ENCODE measurements at places on chromosomes 3 and 15.

- DNase-seq = no peak
Observed at GRCh38 chr3:21979706-21980105, 228.7 kb upstream of the ZNF385D start.

GRCh38 chr15:97654481-97655076 lies 305.9 kb upstream of the ARRDC4 start:
- DNase-seq = no peak

DNA sequence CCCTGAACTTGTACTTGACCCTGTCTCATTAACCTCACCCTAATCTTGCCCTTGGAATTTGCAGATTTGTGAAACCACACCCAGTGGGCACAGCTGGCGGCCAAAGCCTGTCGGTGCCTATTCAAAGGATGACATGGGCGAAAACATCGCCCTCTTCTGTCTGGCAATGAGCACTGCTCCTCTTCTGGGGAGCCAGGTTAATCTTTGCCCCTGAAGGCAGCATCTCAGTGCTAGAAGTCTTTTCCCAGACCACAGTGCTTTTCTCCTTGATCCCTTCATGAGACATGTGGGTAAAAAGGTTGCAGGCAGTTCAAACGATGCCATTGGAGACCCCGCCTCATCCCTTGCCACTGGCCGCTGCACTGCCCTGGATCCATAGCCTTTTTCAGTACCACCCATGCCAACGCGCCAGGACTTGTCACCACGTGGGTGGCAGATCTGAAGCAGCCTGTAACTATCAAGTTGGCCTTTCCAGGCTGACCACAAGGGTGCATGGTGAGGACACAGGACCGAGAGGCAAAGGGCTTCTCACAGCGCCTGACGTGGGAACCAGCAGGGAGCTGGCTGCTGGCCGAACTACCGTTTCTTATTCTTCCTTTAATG lies 6.5 kb upstream of the DNASE1L3 start:
- DNase-seq = peak; percentile 74

DNA sequence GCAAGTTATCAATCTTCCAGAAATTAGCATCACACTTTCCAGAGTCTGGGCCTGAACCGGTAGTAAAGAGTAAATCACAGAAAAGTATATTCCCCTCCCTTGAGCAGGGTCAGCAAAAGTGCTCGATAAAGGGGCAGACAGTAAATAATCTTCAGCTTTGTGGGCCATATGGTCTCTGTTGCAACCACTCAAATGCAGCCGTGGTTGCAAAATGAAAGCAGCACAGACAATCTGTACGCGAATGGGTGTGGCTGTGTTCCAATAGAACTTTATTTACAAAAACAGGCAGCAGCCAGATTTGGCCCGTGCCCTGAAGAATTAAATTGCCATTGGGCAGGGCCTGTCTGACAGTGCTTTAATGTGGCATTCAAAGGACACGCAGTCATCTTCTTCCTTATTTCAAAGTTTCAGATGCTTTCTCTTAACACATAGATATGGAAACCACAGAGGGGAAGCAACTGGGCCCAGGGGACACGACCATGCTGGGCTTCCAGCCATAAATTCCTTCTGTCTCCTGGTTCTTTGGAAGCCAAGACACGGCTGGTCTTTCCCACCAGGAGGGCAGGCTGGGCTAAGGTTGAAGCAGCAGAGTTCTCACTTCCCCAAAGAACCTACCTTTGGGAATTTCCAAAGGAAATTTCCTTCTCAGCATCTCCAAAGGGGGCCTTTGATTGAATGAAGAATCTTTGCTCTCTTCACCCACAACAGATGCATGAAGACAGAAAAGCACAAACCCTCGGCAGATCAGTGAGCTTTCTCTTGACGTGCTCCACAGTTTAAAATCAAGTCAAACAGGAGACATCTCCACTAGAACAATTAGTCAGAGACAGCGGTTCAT lies 489.8 kb upstream of the PROK2 start:
- DNase-seq = peak; percentile 72

DNA sequence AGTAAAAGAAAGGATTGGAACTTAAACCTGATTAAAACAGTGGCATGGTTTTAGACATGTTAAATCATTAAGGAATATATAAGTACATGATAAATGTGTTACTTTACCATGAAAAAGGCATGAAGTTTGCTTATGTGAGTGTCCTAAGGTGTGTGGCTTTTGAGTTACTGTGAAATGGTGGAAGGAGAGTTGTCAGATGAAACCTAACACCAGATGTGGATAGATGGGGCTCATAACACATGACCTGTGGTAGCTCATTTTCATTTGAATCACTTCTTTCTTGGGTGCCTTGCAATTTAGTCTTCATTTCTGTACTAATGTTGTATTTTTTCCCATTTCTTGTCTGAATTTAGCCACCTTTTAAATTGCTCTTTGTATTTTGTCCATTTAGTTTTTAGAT lies 13.0 kb downstream of the MEF2A start:
- DNase-seq = no peak

- peak; percentile 71 for DNase-seq
Observed at GRCh38 chr3:172591876-172592771, 68.9 kb upstream of the TNFSF10 start.

Measured in KBM-7 (cell line).